ENCODE measurements at places on chromosomes 3 and 15.

- DNase-seq: peak; percentile 47
These were observed 184.9 kb downstream of the FAM43A start for GRCh38 chr3:194870394-194871110.

DNA sequence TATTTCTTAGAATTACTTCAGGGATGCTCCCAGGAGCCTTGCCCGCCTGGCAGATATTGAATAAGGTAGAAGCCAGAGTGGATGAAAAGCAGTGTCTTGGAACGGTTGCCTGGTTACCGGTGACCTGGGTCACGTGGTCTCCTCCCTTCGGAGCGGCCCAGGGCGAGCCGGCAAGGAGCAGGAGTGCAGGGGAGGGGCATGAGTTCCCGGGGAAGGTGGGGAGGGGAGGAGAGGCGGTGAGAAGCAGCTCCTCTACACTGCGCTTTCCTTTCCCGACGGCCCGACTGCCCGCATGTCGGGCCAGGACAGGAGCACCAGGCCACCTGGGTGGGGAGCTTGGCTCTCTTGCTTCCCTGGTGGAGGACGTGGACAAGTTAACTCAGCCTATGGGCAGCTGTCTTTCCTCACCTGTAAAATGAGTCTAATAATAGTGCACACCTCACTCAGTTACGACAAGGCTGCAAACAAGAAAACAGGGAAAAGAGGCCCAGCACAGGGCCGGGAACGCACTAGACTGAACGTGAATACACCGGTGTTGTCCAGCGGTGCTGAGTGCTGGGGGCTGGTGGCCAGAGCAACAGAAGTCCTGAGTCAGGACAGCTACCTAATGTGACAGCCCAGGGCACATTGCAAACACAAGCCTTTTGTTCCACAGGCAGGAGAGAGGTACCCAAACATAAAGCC, 198.3 kb downstream of the ADAMTS9 start:
- DNase-seq: no peak

GRCh38 chr15:82003916-82004315, 41.9 kb downstream of the MEX3B start:
- DNase-seq: no peak

GRCh38 chr3:156802821-156803606, 23.1 kb upstream of the LEKR1 start:
- DNase-seq: no peak

GRCh38 chr3:21587894-21588293, 163.1 kb downstream of the ZNF385D start:
- no peak for DNase-seq

DNA sequence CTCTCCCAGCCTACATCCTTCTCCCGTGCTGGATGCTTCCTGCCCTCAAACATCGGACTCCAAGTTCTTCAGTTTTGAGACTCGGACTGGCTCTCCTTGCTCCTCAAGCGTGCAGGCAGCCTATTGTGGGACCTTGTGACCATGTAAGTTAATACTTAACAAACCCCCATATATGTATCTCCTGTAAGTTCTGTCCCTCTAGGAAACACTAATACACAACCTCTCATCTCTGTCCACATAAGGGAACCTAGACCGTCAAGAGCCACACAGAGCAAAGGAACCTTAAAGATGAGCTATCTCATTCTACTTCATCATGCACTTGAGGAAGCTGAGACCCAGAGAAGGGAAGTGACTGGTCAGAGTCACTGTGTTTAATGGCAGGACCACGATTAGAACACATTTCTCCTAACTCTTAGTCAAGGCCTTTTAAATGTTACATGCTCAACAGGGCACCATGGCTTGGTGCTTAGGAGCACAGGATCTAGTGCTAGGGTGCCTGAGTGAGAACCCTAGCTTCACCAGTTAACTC, 50.3 kb downstream of the NPTN start:
- DNase-seq: no peak

- DNase-seq: no peak
These were observed 230.0 kb upstream of the TBC1D5 start for GRCh38 chr3:17972476-17972875.

DNA sequence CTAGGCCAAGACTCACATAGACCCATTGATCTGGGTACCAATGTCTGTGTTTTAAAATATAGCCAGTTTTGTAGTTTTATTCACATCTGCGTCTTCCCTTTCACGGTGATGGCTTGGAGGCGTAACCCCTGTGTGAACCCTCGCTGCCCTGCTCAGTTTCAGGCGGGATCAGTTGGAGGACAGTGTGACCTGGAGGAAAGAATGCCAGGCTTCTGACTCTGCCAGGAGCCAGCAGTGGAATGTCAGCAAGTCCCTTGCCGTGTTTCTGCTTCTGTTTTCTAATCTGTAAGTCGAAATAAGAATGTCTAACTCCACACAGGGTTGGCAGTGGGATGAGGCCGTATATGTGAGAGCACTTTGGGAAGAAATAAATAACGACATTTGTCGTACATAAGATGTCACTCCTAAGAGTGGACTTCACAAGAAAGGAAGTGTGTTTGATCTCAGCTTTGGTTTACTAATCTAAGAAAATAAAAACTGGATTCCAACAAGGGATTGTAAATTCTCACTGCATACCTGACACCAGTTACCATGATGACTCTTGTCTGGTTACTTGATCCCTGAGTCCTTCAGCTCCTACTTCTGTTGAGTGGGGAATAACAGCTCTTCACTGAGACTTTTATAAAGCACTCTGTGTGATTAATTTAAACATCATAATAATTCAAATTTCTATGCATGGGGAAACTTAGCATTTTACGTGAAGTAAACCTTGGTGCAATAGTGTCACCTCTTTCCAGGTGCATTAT, 6.3 kb upstream of the CA12 start:
- DNase-seq: no peak

DNA sequence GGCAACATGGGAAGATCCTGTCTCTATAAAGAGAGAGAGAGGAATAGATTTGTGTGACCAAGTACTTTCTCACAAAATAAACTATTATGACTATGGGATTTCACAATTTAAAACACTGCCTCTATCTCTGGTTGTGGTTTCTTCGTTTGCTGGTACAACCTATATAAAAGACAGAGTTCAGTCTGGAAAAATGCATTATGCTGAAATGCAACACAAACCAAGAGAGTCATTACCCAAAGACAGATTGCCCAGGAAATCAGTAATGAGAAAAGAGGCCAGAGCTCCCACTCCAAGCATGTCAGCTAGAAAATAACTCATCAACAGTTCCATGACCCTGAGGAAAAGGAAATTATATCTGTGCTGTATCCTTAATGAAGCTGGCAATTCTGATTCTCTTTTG, 23.2 kb downstream of the GPR176 start:
- DNase-seq: peak; percentile 60

DNA sequence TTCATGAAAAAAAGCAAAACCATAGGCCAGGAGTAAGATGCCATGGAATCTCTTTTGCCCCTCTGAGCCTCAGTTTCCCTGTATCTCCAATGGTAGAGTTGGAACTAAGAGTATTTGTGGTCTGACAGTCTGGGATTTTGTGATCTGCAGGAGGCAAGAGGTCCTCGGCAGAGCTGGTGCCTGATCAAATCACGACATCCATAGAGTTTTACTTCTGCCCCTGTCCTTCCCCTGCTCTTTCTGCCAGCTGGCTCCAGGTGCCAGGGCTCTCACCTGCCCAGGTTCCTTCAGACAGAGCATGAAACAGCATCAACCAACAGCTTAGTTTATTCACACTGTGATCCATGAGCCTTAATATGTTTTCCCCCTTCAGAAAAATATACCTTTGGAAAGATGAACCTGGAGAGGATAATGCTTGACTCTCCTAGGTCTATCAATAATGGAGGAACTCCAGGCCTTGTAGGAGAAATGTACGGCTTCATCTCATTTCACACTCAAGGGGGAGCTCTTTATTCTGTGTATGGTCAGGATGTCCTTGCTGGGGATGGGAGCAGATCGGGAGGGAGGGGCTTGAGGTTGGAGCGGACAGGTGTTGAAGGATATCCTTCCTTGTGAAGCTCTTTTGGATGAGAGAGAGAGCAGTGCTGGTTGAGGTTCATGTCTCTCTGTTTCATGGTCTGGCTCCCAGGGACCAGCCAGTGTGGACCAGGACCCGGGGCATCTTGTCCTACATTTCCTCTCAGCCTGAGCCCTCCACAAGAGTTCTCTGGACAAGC, 309.9 kb downstream of the RPLP1 start:
- DNase-seq: no peak

DNA sequence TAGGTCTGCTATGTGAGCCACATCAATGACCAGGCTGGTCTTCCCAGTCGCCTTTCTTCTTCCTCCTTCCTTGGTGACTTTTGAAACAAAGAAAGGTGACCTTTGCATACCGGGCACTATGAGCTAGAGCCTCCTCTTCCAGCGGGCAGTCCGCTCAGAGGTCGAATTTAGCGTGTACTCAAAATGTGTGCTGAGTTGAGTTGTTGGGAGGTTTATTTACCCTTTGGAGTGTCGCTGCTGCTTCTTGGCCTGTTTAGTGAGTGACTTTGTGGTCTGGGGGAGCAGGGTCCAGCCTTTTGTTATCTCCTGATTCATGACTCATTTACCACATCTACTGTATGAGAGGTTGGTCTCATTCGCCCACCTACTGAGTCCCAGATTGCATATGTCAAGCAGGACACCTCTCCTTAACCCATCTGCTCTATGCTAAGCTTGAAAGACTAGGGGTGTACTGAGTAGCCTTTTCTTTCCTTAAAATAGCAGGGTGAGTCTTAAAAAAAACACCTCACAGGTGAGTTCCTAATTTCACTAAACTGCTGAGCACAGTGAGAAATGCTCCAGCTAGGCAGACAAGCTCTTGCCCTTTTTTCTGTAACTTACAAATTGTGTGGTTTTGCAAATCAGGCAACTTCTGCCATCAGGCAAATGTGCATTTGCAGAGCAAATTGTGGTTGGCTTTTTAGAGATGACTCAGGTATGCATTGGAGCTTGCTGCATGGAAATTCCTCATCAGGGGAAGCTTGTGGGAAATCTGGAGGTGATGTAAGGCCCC, 3.2 kb upstream of the SIAH2 start:
- peak; percentile 77 for DNase-seq

DNA sequence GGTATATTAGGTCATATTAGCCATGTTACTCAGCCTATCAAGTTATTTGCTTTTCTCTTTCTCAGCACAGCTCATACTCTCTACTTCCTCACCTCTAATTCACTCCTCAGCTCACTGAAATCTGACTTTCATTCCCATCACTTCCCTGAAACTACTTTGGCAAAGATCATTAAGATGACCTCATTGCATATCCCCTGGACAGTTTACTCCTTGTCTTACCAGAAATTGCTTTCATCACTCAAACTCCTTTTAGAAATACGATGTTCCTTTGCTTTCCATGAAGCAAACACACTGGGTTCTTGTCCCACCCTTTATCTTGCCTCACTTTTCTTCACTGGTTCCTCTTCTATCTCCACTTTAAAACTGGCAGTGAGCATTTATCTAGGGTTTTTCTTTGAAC, 354.4 kb downstream of the TUSC7 start:
- peak; percentile 16 for DNase-seq

- DNase-seq: no peak
These were observed 27.7 kb downstream of the IL1RAP start for GRCh38 chr3:190541560-190541959.

DNA sequence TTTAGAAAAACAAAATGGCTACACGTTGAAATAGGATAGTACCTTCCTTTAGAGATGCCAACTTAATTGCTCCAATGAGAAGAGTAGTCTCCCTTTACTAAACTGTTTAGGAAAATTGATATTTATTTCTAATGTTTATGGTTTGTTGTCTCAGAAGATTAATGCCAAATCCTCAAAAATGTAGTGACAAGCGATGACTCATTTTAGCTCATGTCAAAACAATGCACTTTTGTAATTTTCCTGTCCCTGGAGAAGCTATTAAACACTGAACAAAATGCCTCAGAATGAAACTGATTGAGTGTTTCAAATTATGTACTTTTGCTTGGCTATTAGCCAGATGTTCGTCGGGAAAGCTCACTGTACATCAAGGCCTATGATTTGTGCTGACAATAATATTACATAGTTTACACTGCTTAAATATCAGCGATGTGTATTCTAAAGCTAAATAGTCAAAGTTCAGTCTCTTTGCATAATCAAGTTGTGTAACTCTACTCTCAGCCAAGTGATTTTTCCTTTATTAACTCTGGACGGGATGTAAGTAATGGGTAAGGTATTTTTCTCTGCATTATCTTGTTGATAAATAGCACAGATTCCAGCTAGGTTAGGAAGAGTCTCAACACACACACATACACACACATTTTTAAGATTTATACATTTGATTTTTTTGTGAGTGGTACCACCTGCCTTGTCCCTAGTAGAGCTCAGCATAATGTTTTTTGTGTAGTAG, 83.7 kb downstream of the CMSS1 start:
- peak; percentile 63 for DNase-seq

GRCh38 chr15:99042892-99043291, 35.3 kb upstream of the PGPEP1L start:
- DNase-seq: no peak

- no peak for DNase-seq
These were observed 6.1 kb downstream of the VWA5B2 start for GRCh38 chr3:184235381-184236032.

DNA sequence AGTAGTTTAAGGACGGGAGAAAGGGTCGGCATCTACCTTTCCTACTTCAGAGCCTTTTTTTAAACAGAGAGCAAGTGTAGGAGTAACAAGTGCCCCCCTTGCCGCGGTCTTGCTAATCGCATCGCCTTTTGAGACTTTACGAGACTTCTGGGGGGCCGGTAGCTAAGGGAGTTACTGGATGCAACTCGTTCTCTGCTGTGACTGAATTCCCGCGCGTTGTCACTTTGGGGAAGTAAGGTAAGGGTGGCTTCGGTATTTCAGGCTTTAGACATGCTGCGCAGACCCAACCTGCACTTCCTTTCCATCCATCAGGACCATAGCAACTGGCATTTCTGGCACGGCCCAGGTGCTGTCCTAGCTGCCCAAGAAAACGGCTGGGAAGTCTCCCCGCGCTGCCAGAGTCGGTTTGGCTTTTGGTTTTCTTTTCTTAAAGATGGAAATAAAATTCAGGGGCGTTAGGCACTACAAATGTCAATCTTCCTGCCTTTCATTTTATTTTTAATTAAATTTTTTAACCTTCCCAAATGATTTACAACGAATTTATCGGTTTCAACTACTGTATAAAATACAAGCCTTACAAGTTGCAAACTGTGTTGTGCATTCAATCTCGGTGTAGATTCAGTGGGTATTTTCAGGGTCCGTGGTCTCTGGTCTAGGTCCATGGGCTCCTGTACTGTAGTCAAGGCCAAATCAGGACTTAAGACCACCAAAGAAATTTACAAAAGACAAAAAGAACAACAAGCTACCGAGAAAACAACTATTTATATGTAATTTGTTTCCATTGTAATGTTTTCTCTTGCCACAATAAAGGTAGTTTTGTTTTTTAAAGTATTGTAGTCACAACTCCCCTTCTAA, 3.5 kb downstream of the MECOM start:
- DNase-seq: peak; percentile 19

- DNase-seq: peak; percentile 11
These were observed 45.0 kb downstream of the BLM start for GRCh38 chr15:90762109-90762508.

GRCh38 chr3:49339581-49339940, 292 bp downstream of the USP4 start:
- no peak for DNase-seq

- no peak for DNase-seq
These were observed 308.6 kb downstream of the MECOM start for GRCh38 chr3:169354774-169355501.

All from astrocyte of the spinal cord (primary cell).